Glutamatergic neuron (in vitro differentiated cells): ENCODE measurements at places on chromosomes 2 and 18. TPM values are rescaled to one million over a fixed set of nuclear protein-coding genes. Genes with fewer than 3 reads are reported as not detected.

The LIPG gene
- total RNA-seq = 10.2 TPM

The MPP4 gene
- 0.25 TPM for total RNA-seq

The TMEM169 gene
- total RNA-seq = 166 TPM

The ANKRD62 gene
- 0.17 TPM for total RNA-seq

The SNORC gene
- total RNA-seq = 2.4 TPM

The UGT1A10 gene
- not detected for total RNA-seq
